Activated CD4-positive, CD25-positive, alpha-beta regulatory T cell treated with anti-CD3 and anti-CD28 coated beads, Interleukin-2, amount 50 U/mL, for 24 hours (primary cell): ENCODE measurements at places on chromosomes 7 and 10.

- peak; percentile 20 for ATAC-seq
These were observed 21.0 kb upstream of the ASB15 start for GRCh38 chr7:123580406-123581161.

DNA sequence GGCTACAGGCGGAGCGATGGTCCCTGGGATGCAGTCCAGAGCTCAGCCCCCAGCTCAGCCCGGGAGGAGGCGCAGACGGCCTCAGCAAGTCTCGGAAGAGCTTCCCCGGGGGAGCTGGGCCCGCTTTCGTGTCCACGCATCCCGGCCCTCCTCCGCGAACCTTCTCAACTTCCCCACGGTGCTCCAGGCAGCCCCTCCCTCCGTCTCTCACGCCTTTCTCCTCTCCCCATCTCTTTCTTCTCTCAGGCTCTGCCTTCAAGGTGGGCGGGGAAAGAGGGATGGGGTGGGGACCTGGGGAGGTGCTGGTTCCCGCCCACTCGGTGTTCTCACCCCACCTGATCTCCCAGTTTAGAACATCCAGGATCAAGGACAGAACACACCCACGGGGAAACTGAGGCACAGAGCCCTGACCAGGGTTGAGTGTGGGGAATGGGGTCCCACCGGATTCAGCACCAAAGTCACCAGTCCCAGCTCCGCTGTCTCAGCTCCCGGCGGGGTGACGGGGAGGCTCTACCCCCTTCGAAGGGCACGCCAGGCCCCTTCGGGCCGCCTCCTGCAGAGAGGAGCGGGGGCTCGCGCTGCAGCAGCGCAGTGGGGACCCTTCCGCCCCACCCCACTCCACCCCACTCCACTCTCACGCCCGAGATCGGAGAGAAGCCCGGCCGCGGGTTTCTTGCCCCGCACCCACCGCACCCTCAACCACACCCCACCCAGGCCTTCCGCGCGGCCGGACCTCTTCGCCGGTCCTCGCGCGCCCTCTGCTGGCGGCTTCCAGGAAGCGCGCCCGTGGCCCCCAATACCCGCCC, 18.2 kb downstream of the POLL start:
- peak; percentile 74 for ATAC-seq

DNA sequence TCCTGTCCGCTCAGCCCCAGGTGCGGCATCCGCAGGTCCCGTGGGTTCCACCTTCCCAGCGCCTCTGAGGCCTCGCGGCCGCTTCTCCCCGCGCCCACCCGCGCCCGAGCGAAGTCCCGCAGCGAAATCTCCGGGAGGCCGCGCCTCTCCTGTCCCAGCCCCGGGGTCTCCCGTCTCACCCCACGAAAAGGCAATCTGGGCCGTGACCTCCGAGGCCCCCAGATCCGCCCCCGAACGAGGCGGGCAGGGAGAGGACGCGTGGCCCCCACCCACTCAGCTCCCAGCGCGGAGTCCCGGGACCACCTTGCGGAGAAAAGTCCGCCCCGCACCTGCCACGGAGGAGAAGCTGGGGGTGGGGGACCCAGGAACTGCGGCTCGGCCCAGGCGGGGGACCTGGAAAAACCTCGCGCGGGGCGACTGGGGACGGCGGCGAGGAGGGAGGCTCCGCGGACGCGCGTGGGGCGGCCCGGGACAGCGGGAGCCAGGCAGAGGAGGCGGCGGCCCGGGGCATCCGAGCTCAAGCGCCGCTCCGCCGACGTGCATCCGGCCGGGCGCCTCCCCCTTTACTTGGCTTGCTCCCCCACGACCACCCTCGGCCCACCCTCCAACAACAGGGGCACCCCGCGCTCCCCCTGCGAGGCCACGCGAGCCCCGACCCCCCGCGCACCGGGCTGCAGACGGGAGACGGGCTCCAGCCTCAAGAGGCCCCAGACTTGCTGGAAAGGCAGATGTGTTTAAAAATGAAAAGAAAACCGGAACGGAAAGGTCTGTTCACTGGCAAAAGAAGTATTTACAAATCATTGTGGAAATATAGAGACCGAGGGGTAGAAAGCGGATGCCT, 33.0 kb upstream of the RNF32 start:
- ATAC-seq = no peak

GRCh38 chr7:20351901-20352300, 21.2 kb downstream of the ITGB8 start:
- ATAC-seq = no peak

- no peak for ATAC-seq
These were observed 41.6 kb downstream of the SMNDC1 start for GRCh38 chr10:110263164-110263563.

DNA sequence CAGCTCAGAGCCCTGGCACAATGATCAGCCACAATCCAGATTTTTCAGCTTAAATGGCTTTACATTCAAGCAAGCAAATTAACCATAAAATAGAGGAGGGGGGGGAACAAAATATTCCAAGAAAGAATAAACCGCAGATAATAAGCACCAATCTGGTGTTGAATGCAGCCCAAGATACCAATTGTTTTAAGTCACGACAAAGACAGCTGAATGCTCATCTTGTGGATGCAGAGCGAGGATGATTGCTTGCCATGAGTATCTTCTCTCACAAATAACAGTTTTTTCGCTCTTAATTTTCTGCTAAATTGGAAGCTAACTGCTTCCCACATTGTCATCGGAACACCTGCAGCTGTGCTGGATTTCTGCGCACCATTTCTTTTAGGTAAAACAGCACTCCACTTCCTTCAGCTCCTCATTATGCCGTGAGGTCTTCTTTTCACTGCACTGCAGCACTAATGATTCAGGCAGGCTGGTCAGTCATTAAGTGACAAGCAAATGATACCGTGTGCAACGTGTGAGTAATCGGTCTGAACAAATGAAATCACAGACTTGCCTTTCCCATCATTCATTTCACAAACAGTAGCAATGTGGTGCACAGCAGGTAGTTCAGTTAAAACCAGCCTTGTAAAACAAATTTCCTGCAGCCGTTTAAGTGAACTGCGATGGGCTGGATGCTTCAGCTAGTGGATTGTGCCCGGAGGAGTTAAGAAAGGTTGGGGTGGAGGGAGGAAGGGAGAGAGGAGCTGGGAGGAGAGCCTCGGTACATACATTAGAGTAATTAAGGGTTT, 106.4 kb upstream of the CDCA7L start:
- ATAC-seq = no peak

- peak; percentile 24 for ATAC-seq
These were observed 9.1 kb downstream of the WDR86 start for GRCh38 chr7:151400626-151401315.

DNA sequence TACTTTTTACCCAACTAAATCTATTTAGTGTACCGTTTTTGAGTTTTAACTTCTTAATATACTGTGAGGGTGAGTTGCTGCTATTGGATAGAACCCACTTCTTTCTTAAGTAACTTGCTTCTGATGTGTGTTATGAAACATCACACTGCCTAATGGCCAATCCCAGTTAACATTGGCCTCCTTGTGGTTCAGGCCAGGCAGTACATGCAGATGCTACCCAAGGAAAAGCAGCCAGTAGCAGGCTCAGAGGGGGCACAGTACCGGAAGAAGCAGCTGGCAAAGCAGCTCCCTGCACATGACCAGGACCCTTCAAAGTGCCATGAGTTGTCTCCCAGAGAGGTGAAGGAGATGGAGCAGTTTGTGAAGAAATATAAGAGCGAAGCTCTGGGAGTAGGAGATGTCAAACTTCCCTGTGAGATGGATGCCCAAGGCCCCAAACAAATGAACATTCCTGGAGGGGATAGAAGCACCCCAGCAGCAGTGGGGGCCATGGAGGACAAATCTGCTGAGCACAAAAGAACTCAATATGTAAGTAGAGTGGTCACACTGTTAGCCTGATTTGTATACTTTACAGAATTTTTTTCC, 39.7 kb downstream of the TES start:
- no peak for ATAC-seq

- peak; percentile 55 for ATAC-seq
These were observed 62.3 kb downstream of the OSBPL3 start for GRCh38 chr7:24917510-24918239.

- no peak for ATAC-seq
These were observed 72.1 kb upstream of the TRIM24 start for GRCh38 chr7:138387755-138388475.

GRCh38 chr10:2700626-2701305, 366.6 kb upstream of the PFKP start:
- no peak for ATAC-seq

- ATAC-seq = no peak
These were observed 629.1 kb downstream of the PARD3 start for GRCh38 chr10:34185998-34186397.

DNA sequence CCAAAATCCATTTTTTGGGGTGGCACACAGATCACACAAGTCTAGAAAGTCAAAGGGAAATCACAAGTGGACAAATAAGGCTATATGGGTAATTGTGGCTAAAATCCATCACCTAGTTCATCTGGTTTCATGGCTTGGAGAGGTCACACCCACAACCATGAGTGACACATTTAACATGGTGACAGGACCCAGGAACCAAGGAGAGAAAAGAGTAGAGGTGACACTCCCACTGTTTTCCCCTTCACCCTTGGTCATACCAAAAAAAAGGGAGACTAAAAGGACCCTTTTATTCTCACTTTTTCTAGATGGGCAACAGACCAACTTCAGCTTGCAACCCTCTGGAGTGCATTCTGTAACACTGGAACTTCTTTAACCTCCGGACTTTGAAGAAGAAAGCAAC, 46.2 kb upstream of the ZNF107 start:
- ATAC-seq = no peak

GRCh38 chr7:152711444-152711944, 35.6 kb upstream of the XRCC2 start:
- no peak for ATAC-seq

DNA sequence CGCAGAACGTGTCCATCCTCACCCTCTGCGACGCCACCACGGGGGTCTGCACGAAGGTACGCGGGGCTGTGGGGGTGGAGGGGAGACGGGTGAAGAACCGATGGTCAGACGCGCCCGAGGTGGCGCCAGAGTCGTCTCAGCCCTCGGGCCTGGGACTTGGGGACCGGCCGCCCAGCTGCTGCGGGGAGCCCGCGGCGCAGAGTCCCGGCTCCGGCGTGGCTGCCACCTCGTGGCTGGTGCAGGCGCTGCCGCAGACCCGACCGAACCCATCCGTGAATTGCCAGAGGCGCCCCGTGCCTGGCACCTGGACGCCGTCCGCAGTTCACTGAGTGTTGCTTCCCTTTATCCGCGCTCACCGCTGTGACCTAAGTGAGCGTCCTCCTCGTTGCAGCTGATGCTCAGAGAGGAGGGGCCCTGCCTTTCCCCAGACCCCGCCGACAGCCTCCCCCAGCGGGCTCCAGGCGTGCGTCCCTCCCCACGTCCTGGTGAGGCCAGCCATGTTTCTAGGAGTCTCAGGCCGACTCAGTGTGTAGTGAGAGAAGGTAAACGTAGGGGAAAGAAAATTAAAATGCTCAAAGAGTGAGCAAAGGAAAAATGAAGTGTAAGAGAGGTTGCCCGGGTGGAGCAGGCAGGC, 208.7 kb downstream of the PAXIP1 start:
- no peak for ATAC-seq

- ATAC-seq = peak; percentile 92
These were observed 16.9 kb downstream of the CAMK2G start for GRCh38 chr10:73857446-73857845.

DNA sequence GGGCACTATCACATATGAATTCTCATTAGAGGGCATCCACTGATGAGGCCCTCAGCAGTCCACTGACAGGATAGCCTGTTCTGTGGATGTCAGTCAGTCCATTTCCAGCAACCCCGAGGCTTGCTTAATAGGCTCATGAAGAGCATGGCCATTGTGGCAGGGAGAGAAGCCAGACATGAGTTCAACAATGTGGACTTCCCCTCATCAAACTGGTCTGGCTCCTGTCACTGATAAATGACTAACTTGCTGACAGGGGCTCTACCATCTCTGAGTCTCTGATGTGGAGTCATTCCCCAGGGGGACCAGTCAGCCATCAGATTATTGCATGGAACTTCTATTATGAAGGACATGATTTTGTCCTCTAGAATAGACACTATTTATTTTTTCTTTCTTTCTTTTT, 19.8 kb upstream of the TRIL start:
- ATAC-seq = no peak

DNA sequence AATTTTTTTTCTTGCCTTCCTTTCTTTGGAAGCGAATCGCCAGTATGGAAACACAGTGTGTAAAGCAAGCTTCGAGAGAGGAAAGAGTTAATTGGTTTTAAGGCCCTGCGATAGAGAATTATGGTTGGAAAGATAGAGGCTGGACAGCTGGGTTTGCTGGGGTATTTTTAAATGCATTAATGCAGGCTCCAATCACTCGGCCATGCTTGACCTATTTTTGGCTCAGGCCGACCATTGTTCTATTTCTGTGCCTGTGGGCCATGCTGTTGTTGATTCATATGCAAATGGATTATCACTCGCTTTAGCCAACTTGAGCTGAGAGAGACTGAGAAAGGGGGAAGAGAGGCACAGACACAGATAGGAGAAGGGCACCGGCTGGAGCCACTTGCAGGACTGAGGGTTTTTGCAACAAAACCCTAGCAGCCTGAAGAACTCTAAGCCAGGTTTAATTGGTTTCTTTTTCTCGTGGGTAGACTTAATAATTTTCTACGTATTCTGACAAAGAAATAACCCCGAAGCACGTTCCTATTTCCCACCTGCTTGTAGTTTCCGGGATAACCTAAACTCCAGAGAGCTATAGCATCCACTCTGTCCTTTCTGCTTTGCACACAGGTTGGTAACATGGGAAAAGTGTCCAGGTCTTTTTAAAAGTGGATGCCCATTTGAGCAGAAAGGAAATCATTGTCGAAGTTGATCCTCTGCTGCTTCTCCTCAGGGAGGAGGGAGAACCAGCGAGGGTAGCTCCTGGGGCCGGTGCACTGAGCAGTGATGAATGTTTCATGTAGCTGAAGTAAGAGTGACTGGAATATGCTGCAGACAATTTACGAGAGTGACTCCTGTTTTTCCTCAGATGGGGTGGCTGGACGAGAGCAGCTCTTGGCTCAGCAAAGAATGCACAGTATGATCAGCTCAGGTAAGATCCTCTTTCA, at the start of gene HDAC9:
HDAC9 (plus strand) TSS at position 338 of the 929 bp plus-strand sequence; CDS start at position 892, 554 bp downstream.
- ATAC-seq = peak; percentile 34
